ENCODE measurements at places on chromosomes 11 and 22.

GRCh38 chr22:47230251-47230650 lies 467.8 kb downstream of the TBC1D22A start:
- no peak for DNase-seq

GRCh38 chr22:30127749-30128166 lies 47.5 kb downstream of the HORMAD2 start:
- no peak for DNase-seq

DNA sequence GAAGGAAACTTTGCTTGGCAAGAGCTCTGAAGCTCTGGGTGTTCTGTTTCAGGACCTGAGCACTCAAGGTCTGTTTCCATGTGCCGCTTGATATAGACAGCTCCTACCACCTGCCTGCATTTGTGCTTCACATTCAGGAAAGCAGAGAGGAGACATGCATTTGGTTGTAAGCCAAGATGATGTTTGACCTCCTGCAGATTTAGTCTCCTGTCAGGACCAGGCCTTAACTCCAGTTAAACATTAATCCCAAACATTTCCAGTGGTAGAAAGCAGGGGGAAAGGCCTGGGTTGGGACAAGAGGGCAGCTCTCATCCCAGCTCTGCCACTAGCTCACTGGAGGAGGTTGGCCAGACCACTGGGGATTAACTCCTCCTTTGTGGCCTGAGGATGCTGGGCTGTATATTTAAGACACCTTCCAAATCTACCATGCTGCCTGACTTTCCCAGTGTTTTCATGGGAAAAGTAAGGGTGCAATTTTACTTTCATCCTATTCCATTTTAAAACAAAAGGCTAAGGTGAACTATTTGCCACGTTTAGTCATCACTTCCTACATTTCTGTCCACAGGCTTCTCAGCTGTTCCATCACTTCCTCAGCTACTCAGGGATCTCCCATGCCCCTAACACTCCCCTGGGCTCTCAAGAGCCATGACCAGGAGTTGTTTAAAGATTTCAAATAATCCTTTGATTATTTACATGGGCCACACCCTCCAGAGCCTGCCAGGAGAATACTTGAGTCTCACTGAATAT lies 80.9 kb downstream of the INSC start:
- DNase-seq: no peak

DNA sequence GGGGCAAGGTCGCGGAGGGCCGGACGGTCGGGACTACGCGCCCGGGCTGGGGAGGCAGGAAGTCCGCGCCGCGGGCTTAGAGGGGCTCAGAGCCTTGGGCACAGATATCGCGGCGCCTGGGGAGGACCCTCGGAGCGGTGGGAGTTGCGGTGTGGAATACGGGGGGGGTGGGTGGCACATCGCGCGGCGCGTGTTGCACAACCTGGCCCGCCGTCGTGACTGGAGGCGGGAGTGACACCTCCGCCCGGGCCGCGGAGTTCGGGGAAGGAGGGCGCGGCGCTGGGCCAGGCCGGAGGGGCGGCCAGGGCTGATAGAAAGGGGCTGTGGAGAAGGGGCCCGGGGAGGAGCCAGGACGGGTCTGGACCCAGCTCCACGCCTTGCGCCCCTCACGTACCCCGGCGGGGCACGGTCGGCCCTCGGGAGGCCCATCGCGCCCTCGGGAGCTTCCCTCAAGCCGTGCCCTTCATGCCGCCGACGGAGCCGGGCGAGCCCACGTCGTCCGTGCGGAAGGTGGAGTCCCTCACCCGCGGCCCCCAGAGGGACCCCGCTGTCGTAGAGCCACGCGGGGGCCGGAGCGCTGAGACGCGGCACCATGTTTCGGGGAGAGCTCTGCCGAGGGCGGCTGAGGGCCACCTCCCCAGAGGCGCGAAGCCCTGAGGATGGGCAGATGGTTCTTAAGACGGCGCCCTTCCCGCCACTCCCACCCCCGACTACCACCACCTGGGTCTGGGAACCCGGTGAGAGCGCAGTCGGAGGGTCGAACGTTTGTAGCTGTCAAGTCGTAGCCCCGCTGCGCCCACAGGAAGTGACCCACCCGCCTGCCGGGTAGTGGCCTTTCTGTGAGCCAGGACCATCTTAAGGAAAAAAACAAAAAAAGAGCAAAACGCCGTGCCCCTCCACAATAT lies 729 bp downstream of the IL17RA start:
- DNase-seq: peak; percentile 17

- DNase-seq: peak; percentile 49
These were observed 23.5 kb downstream of the TP53I11 start for GRCh38 chr11:44927174-44927661.
